Cardiac atrium fibroblast (primary cell): ENCODE measurements at places on chromosomes 2 and 18. TPM values are rescaled to one million over a fixed set of nuclear protein-coding genes. Genes with fewer than 3 reads are reported as not detected.

Gene SLC4A3
- 6.2 and 6.3 TPM in 2 replicates for total RNA-seq

Gene THSD7B
- total RNA-seq: not detected in 2 replicates

Gene ABHD1
- total RNA-seq: not detected in 2 replicates

Gene ARHGEF4
- total RNA-seq: 2.1 and 4.9 TPM in 2 replicates

Gene ALK
- total RNA-seq: not detected in 2 replicates

Gene SCN7A
- total RNA-seq: under 0.01 and 0.16 TPM in 2 replicates

Gene CCT4
- total RNA-seq: 95.9 and 112 TPM in 2 replicates

Gene CTNNA2
- not detected in 2 replicates for total RNA-seq

Gene PDE1A
- total RNA-seq: 170 and 206 TPM in 2 replicates

Gene CELF4
- not detected in 2 replicates for total RNA-seq

Gene HAT1
- 18.8 and 24.5 TPM in 2 replicates for total RNA-seq

Gene SNTG2
- total RNA-seq: not detected in 2 replicates

Gene TGFBRAP1
- total RNA-seq: 9.2 and 11.8 TPM in 2 replicates

Gene ARHGAP25
- 4.3 and 6.5 TPM in 2 replicates for total RNA-seq

Gene AP1S3
- 2.0 and 10.4 TPM in 2 replicates for total RNA-seq

Gene CYB5A
- 67.9 and 68.8 TPM in 2 replicates for total RNA-seq

Gene DLGAP1
- total RNA-seq: 0.18 and 0.65 TPM in 2 replicates

Gene ATG4B
- 54.6 and 61.7 TPM in 2 replicates for total RNA-seq

Gene ZNF385B
- not detected in 2 replicates for total RNA-seq

Gene SERPINB12
- total RNA-seq: not detected in 2 replicates

Gene CIB4
- not detected in 2 replicates for total RNA-seq

Gene RESP18
- not detected in 2 replicates for total RNA-seq
